Colonic mucosa (tissue), 4 donors: ENCODE measurements at places on chromosomes 6 and 20.

GRCh38 chr20:11153819-11154218, 480.0 kb upstream of the JAG1 start:
- DNase-seq = no peak

- no peak for DNase-seq
Measured at GRCh38 chr6:2477666-2478065, 232.3 kb upstream of the GMDS start.

GRCh38 chr6:55276745-55277530, 50.3 kb upstream of the GFRAL start:
- peak; percentile 32 for DNase-seq

GRCh38 chr20:10079964-10080363, 45.2 kb downstream of the ANKEF1 start:
- no peak for DNase-seq

DNA sequence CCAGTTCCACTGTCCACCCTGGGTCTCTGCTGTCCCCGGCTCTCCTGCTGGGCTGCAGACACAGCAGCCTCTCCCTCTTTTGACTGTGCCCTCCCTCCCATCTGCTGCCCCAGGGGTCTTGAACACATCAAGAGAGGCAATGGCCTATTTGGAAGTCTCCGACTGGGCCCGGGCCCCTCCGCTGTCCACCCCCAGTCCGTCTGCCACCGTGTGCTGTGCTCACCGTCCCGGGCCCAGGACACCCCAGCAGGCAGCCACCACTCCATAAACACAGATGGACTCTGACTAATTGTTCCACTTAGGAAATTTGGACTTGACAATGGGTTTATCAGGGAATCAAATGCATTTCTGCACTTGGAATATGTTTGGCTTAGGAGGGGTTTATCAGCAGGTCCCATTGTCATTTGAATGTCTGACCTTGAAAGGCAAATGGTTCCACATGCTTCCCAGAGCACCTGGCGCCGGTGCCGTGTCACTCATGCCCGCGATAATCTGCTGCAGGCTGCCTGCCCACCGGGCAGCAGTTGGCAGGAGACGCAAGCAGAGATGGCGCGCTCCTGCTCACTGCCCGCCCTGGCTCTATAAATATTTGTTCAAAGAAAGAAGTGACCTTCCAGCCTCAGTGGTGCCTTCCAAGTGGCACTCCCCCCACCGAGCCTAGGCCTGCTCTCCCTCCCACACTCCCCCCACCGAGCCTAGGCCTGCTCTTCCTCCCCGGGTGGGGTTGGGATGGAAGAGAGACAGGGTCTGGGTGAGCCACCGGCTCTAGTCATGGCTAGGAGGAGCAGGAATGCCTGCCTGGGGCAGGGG, 18.8 kb upstream of the FRMD1 start:
- DNase-seq = no peak

- DNase-seq = no peak
Measured at GRCh38 chr6:137339929-137340559, 120.9 kb upstream of the IFNGR1 start.

DNA sequence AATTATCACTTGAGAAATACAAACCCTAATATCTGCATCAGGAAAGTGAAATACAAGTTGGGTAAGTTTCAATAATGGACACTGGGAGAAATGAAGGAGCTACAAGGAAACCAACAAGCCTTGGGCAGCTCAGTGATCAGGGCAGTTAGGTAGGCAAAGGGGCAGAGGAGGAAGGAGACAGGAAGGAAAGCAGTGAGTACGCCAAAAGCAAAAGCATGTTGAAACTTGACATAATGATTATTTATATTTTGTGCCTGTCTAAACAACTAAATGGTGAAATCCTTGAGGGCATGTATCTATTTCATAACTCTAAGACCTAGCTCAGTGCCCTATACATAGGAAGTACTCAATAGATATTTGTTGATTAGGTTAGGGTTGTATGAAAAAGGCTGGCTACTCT, 23.3 kb downstream of the PXT1 start:
- DNase-seq = no peak
